ENCODE measurements at places on chromosomes 2 and 18.

DNA sequence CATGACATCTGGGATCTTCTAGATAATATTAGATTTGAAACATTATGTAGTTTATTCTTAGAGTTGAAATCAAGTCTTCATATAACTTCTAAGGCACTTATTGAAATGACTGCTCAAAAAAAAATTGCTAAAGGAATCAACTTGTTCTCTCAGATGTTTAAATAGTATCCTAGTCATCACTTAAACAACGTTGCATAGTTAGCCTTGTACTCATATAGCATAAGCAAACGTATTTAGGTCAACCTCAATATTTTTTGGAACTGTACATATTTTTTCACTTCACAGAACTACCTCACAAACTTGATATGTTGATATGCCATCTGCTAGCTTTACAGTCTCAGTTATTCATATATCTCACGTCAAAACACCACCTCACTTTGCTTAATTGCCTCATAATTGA, 47.1 kb upstream of the CREB1 start:
- no peak for DNase-seq

DNA sequence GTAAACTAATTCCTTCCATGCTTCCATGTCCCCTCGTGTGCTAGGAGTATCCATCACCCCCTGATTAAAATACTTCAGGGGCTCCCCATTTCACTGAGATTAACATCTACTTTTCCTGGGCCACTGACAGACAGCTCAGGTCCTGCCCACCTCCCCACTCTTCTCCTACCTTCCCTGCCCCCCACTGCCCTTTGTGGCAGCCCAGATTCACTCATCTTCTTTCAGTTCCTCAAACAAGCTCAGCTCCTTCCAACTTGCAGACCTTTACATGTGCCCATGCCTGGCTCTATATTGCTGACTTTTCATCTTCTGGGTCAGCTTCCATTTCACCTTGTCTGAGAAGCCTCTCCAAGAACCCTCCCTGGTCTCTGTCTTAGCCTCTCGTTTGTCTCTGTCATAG, 12.0 kb downstream of the RUFY4 start:
- DNase-seq: no peak

- no peak for DNase-seq
These were observed 179.7 kb downstream of the FAM210A start for GRCh38 chr18:13546638-13547037.

GRCh38 chr2:174971868-174972781, 33.1 kb downstream of the CHN1 start:
- no peak for DNase-seq

DNA sequence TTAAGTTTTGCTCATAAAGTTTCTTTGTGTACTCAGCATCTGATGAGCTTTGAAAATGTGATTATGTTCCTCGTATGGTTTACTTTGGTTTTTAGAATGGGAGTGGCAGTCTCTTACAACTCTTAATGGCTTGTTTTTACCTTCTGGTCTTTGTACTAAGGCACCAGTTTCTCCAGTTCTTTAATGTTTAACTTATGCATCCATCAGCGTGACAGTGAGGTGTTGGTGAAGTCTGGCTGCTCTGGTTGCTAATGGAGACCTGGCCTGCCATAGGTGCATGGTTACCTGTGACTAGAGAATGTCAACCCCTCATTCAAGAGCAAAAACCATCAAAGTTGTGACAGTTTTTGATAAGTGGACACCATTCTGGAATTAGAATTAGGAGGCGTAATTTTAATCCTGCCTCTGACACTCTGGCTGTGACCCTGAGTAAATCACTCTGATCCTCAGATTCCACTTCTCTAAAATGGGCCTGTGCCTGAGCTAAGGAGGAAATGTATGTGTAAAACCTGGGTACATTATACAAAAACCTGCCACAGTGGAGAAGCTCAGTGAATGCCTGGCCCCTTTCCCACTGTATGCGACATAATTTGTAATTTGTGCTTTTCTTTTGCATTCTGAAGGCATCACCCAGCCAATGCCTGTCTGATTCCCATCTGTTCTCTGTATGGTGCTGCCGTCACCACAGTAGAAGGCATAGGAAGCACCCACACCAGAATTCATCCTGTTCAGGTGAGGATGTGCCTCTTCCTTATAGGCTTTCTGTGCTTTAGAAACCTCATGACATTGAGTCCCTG, 11.2 kb downstream of the AOX1 start:
- no peak for DNase-seq

- DNase-seq: no peak
These were observed 563.9 kb downstream of the DCC start for GRCh38 chr18:52903857-52904256.

- DNase-seq: no peak
These were observed 128.1 kb downstream of the GLI2 start for GRCh38 chr2:120863661-120864320.

GRCh38 chr2:7012141-7012764, 95.0 kb downstream of the RNF144A start:
- no peak for DNase-seq

- no peak for DNase-seq
These were observed 43.8 kb upstream of the DDX18 start for GRCh38 chr2:117770730-117771129.

- DNase-seq: no peak
These were observed 632.9 kb upstream of the CELF4 start for GRCh38 chr18:38198526-38198925.

DNA sequence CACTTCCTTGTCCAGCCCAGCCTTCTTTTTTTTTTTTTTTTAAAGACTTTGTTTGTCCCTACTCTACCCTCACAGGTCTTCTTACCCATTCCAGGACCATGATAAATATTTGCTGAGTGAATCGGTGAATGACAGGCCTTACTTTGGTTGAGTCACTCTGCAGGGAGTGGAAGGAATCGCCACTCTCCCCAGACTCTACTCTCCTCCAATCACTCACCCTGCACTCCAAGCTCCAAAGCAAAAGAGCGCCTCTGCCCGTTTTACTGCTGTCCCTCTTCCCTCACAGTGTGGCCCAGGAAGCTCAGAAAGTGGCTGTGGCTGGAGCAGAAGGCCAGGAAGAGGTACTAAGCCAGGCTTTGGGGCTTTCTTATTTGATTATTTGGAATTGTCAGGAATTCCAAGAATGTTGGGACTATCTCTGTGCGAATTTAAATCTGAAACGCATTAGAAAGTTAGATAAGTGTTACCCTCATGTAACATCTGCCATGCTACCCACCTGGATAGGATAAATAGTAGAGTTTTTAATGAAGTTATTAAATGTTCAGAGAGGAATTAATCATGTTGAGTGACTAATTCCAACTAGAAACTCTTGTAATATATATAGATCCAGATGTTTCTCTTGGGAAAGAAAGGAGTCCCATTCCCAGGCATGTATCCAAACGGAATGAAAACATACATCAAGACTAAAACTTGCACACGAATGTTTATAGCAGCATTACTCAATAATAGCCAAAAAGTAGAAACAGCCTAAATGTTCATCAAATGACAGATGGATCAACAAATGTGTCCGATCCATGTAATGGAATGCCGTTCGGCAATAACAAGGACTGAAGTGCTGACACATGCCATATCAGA, 43.0 kb upstream of the CHMP1B start:
- DNase-seq: no peak

DNA sequence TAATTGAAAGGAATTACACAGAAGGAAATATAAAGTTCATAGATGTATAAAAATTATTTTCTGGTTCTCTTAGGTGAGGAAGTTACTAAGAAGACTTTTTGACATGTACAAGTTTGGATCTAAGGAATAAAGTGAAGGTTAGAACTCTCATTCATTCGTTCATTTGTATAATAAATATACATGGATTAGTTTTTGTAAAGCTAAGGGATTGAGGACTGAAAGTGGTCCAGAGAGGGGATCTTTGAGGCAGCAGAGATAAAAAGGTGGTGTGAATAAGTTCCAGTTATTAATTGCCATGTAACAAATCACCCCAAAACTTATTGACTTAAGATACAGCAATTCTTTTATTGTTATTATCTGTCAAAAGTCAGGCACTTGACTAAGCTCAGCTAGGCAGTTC, 110.1 kb upstream of the CELF4 start:
- DNase-seq: no peak

DNA sequence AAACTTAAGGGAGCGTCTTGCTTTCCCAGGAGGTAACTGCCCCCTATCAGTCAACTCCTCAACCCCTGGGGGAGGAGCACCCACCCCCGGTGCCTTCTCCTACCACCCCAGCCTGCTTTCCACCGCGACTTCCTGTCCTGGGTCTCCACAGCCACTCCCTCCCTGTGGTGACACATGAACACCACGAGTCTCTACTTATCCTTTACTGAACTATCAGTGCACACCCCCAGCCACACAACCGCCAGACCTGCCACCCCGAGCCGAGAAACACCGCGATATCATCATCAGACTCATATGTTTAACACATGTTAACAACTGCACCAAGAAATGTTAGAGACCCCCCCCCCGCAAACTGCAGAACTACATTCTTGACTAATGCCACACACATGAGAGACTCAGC, 43.3 kb downstream of the LONRF2 start:
- peak; percentile 53 for DNase-seq

GRCh38 chr2:30662268-30663131, 144.7 kb downstream of the CAPN13 start:
- no peak for DNase-seq

DNA sequence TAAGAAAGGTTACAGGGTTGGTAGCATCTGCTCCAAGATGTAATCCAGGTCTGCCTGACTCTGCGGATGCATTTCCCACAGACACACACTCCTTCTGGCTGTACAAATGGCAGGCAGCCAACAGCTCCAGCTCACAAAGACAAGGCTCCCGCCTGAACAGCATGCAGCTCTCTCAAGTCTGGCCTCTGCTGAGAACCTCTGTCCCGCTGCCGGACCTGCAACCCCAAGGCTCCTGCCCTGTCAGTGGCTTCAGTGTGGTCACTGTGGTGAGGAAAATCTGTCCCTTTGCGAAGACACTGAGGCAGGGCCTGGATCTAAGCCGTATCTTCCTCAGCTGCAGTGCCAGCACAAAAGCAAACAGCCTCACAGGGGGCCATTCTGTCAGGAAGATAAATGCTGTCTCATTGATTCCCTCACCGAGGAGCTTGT, 469.3 kb upstream of the MEX3C start:
- no peak for DNase-seq

- DNase-seq: no peak
These were observed 25.2 kb upstream of the FAM117B start for GRCh38 chr2:202609381-202610145.

DNA sequence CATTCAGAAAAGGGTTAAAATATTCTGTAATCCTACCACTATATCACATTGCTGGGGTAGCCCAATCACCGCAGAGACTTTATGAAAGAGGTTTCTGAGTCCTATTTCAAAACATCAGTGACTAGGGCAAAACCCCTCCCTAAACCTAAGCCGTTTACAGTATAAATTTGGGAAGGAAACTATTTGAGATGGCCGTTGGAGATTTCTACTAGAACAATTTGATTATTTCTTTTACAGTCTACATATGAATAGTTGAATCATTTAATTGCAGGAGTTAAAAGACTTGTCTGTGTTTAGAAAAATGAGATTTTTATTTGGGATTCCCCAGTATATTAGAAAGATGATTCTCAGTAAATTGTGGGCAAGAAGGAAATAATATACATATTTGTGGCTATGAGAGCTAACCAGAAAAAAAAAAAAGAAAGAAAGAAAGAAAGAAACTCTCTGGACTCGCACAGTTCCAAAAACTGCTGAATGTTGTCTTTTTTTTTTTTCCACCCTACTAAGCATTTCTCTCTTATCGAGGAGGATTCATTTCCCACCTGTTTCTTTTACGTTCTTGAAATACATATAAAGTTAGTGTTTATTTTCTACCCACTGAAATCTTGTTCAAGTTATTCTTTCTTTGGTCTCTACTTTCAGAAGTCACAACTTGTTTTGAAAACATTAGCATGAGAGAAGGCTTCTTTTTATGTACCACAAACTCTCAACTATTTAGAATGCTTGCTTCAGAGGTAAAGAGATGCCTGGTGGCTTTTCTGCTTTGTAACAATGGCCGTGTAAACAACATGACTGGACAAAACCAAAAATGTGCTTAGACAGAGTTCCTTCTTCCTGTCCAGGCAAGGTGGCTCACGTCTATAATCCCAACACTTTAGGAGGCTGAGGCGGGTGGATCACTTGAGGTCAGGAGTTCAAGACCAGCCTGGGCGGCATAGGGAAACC, 65.9 kb downstream of the BCL2 start:
- DNase-seq: no peak

DNA sequence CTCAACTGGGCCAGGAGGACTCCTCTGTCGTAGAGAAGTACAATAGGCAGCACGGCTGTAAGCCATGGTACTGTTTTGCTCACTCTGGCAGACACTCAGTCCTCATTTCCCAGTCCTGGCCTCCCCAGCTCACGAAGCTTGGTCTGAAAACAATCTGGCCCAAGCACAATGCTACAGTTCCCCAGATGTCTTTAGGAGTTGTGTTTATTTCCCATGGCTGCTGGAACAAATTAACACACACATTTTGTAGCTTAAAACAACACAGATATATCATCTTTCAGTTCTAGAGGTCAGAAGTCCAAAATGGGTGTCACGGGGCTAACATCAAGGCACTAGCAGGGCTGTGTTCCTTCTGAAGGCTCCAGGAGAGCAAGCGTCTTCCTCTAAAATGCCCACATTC, 13.0 kb downstream of the FABP1 start:
- DNase-seq: no peak

GRCh38 chr2:25430556-25430955, 88.8 kb upstream of the DNMT3A start:
- DNase-seq: no peak

DNA sequence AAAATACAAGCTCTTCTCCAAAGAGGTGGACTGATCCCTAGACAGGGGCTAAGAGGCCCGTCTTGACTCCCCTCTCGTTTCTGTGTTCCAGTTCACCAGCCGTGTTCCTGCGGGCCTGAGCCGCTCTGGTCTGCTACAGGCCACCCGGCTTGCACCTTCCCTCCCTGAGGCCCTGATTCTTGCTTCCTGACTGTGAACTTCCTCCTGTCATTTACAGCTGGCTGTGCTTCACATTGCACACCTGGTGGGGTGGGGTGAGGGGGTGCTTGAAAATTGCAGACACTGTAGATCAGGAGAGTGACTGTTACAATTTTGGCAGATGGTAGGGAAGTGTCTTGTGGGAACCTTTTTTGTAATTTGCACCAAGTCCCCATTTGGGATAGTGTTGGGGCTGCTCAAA, 64.4 kb downstream of the TSN start:
- no peak for DNase-seq

DNA sequence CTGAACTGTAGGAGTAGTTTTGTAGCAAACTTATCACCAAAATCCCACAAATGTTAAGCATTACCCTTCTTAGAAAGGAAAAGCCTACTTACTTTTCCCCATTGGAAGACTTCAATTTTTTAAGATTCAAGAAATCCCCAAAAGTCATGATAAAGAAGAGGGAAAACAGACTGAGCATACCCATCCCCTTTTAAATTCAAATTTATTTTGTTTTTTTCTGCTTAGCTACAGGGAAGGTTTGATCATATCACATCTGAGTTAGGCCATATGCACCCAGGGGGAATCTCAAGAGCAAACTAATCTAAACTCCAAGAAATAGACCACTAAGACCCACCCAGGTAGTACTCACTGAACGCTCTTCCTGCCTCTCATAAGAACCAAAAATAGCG, 174.6 kb downstream of the TGIF1 start:
- DNase-seq: no peak

DNA sequence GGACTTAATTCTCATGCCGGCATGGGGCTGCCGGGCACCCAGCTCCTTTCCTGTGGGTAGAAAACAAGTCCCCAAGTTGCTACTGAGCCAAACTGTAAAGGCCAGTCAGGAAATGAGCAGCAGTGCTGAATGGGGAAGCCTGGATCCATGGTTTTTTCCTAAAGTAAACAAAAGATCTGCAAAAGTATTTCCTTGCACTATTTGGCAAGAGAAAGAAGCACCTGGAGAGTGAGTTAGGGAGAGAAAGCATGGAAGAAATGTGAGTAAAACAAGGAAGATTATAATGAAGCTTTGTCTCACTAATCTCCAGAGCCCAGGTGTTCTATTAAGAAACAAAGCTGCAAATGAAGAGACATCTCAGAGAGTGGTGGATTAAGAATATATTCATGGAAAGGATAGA, 117.6 kb downstream of the METTL8 start:
- no peak for DNase-seq
